ENCODE measurements at places on chromosomes 16 and 17.

GRCh38 chr17:19650826-19651225, 2.3 kb downstream of the ALDH3A2 start:
- no peak for DNase-seq

GRCh38 chr17:70121126-70121525, 46.1 kb downstream of the KCNJ16 start:
- no peak for DNase-seq

GRCh38 chr16:27786923-27787625, 237.1 kb downstream of the KATNIP start:
- DNase-seq, result no peak

DNA sequence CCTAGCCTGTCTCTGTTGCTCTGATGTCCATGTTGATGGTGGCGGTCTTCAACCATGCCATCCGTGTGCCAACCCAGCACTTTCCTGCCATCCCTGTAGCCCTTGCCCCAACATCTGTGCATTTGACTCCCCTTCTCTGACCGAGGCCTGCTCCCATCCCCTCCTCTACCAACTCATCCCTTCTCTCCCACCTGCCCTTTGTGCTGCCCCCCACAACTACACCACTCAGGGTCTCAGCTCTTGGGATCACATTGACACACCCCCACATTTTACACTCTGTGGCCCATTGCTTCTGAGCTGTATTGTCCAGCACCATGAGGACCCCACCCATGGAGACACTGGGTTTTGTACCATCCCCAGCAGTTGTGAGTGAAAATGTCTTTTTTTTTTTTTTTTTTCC, 11.6 kb downstream of the HS3ST3B1 start:
- no peak for DNase-seq

- peak; percentile 72 for DNase-seq
These were observed 7.8 kb upstream of the PDK2 start for GRCh38 chr17:50087246-50087911.

GRCh38 chr16:23140107-23140506, 9.1 kb downstream of the USP31 start:
- DNase-seq, result no peak

DNA sequence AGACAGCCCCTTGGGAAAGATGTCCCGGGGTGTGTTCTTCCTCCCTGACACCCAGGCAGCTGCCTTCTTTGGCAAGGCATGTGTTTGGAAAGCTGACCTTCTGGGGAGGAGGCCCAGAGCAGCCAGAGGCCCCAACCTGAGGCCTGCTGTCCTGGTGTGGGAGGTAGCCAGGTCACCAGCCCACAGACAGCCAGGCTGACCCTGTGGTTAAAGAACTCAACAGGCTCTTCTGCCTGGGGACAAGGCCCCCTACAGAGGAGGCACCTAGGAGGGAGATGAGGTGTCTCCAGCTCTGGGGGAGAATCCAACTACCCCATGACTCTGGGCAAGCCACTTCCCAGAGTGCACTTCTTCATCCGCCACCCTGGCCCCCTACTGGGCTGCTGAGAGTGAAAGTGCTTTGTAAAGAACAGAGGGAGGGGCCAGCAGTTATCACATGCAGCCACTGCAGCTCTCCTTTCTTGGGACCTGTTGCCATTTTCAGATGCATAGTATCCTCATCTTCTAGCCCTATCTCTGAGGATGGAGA, 13.1 kb upstream of the SREBF1 start:
- peak; percentile 72 for DNase-seq

DNA sequence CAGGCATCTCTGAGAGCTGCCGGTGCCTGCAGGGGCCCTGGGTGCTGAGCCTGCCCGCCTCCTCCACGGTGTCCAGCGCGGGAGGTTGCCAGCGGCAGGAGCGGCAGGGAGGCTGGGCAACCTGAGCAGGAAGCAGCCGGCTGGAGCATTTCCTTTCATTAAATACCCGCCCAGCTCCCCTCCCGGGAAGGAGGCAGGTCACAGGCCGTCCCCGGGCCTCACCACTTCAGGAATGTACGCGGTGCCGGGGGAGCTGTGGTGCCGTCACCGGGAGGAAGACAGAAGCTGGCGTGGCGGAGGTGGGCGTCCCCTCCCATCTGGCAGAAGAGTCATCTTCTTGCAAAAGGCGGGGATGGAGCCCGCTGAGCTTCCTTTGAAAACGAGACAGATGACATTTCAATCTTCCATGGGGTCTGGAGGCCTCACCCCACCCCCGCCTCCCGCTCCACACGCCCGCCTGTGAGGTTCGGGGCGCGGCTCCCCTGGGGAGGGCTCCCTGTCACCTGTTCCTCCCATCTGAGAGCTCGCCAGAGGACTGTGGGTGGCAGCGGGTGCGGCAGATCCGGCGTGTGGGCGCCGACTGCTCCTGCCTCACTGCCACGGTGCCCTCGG, 16.0 kb downstream of the SOX8 start:
- DNase-seq, result no peak

DNA sequence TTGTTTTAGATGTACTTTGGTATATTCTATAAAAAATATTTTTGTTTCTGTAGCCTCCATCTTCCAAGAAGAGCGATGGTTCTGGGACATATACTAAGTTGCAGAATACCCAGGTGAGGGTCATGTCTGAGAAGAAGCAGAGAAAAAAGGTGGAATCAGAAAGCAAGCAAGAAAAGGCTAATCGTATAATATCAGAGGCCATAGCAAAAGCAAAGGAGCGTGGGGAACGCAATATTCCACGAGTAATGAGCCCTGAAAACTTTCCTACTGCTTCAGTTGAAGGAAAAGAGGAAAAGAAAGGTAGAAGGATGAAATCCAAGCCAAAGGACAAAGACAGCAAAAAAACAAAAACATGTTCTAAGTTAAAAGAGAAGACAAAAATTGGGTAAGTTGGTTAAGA, 154.6 kb downstream of the CHD9 start:
- no peak for DNase-seq

- DNase-seq, result no peak
These were observed 119.1 kb downstream of the FTO start for GRCh38 chr16:53822936-53823529.

- peak; percentile 40 for DNase-seq
These were observed 767 bp downstream of the SYNGR2 start for GRCh38 chr17:78168903-78169793.

DNA sequence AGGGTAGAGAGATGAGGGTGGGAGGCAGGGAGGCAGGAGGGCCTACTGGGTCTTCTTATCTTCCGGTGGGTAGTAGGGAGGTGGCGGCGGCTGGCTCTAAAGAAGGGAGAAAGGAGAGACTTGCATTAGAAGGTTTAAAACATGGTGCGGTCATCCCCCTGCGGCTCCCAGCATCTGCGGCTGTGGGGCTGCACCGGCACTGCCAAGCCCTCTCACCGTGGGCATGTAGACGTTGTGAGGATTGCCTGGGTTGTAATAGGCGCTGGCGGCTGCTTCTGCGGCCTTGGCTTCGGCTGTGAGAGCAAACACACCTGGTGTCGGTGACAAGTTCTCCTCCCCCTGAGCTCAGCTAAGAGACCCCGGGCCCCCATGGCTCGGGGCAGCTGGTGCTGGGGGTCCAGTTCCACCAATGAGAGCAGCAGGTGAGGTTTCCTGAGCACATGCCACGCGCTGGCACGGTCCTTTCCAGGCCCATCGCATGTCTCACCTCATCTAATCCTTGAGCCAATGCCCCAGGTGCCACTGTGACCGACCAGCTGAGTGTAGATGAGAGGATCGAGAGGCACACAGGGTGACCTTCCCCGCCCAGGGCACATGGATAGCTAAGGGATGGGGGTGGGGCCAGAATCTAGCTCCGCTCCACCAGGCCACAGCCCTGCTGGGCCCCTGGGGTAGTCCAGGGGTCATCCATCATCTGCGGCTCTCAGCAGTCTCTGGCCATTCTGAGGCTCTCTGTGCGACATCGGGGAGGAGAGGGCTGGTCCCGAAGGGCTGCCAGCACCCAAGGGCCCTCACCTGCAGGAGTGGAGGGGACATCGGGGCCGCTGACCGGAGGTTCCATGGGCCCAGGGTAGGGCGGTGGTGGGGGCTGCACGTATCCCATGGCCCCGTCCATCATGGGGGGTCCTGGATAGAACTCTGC, 2.7 kb upstream of the UNC13D start:
- DNase-seq, result no peak

DNA sequence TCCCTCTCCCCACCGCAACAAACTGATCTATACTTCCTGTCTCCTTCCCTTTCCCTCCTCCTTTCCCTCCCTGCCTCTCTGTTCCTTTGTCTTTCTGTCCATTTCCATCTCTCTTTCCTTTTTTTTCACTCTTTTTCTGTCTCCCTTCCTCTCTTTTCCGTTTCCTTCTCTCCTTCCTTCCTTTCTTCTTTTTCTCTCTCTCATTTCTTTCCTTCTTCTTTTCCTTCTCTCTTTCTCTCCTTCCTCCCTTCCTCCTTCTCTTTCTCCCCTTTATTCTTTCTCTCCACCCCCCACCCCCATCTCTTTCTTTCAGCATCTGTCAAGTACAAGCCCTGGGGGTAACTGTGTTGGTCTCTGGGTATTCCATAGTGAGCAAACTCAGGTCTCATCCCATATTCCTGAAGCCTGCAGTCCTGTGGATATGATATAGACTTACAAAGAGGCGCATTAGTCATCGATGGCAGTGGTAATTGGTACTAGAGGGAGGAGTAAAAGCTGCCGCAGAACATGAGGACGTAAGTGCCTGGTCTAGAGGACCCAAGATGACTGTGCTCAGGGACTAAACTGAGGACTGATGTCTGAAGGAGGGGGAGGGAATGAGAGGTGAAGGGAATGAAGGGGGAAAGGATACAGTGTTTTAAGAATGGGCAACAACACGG, 50.4 kb downstream of the VAT1L start:
- DNase-seq, result no peak

- no peak for DNase-seq
These were observed 9.5 kb upstream of the TEKT3 start for GRCh38 chr17:15350777-15351477.

- DNase-seq, result no peak
These were observed 42.1 kb downstream of the CYB5B start for GRCh38 chr16:69466547-69466946.

- peak; percentile 24 for DNase-seq
These were observed 548 bp downstream of the HAGH start for GRCh38 chr16:1825864-1826690.

- no peak for DNase-seq
These were observed 29.2 kb downstream of the SOCS3 start for GRCh38 chr17:78330570-78331224.

GRCh38 chr17:35089586-35090296, 26.2 kb upstream of the RFFL start:
- no peak for DNase-seq

DNA sequence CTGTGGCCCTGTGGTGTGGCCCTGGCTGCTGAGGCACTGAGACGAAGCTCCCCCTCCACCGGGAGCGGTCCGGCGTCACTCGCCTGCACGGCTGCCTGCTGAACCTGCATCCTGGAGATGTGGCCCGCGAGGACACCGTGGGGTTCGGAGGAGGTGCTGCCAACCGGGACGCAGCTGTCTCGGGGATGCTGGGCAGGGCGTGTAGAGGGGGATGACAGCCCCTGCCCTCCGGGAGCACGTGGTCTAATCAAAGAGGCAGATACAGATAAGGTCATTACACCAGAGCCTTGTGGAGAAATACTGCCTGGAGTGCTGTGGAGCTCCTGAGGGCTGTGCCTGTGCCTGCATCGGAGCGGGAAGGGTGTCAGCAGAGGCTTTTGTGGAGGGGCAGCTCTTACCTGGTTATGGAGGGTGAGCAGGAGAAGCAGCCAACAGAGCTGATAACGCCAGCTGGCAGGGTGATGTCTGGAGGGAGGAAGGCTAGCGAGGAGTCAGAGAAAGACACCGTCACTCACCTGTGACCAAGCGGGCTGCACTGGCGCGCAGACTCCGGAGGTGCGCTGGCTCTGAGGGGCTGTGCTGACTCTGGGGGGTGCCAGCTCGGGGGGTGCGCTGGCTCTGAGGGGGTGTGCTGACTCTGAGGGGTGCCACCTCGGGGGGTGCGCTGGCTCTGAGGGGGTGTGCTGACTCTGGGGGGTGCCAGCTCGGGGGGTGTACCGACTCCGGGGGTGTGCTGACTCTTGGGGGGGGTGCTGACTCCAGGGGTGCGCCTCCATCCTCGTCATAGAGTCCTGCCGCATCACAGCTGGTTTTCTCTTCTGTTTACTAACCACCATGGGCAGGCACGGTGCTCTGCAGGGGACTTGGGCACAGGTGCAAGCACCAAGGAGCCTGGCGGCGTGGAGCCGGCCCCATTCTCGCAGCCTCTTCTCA, 104.7 kb upstream of the CHMP6 start:
- DNase-seq, result no peak

DNA sequence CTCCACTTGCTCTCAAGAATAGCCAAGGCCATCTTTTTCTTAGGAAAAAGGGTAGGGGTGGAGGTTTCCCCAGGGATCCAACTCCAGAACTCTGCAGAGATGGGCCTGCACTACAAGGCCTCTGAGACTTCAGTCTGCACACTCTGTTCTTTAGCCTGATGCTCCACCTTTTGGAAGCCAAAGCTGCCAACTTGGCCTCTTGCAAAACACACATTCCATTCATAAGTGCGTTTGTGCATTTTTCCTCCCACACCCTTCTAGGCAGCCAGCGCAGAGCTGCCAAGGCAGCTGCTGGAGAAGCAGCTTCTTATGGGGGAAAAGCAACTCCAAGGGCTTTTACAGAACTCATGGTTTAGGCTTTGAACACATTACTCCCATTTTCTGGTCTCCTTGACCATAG, 45.3 kb downstream of the REXO5 start:
- no peak for DNase-seq

DNA sequence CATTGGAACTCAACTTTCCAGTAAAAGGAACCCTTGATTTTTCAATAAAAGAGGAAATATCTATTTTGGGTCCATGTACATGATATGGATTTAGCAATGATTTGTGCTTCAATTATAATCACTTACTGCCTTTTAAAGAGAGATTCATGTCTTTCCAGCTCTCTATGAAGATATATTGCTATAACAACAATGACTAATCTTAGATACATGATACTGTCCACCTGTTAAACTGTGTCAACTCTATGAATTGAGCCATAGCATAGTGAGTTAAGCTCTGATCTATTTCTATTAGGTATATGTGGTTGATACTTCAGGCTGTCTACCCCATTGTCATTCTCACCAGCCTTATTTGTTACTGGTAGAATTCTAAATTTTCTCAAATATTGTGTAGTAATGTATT, 15.0 kb upstream of the MPHOSPH6 start:
- no peak for DNase-seq

GRCh38 chr17:80947200-80947940, 44.3 kb upstream of the CHMP6 start:
- DNase-seq, result no peak

- no peak for DNase-seq
These were observed 43.0 kb upstream of the MSI2 start for GRCh38 chr17:57213180-57213825.

DNA sequence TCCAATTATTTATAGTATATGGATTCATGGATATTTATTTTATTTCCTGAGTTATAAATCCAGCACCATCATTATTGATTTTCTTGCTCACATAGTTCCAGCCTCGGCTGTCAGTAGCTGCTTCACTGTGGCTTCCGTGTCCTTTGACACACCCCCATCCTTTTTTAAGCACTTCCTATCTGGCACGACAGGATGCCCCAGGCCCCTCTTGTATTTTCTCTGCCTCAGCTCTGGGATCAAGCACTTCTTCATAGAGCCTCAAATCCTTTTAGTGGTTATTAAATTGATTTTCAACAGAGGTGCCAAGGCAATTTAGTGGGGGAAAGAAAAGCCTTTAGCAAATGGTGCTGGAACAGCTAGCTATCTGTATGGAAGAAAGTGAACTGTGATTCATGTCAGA, 59.8 kb downstream of the GAN start:
- no peak for DNase-seq
